Calu3 (cell line): ENCODE measurements at places on chromosomes 6 and 20.

DNA sequence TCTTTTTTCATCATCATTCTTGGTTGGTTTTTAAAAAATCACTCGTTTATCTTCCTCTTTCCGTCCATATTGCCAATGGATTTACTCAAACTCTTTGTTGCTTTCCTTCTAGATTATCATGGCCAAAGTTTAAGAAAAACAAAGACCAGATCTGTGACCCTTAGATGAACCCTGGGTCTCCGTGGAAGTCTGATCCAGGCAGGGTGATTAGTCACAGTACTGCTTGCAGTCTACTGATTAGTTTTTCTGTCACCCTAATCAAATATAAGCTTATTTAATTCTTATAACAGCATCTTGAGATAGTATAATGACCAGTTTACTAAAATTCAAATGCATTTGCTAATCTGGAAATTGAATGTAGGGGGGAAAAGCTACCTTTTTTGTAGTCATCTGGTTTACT, 6.0 kb upstream of the SMIM28 start:
- peak; percentile 33 for DNase-seq

DNA sequence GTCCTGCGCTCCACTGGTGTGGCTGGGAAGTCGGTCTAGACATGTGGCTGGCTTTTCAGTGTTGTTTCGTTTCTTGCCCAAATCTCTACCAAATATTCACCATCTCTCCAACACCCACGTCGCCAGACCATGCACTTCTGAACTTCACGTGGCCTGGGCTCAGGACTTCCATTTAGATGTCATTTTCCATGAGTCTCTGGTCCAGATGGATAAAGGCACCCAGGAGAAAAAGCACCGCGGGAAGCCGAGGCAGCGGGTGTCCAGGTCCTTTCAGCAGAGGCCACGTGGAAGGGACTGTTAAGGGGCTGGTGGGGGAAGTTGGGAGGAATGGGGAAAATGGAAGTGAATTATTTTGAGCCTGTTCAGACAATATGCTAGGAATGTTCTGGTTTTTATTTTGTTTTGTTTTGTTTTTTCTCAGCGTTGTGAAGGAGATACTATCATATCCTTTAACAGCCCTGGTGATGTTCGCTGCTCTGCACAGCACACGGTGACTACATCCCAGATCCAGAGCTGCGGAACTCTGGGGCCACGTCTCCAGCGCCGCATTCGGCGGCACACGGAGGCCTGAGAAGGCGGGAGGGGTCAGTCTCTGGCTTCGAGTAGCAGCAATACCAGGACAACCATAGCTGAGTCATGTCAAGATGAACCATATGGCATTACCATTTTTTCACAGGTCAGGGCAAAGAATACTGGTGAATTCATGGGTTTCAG, 230.3 kb downstream of the THBS2 start:
- no peak for DNase-seq

DNA sequence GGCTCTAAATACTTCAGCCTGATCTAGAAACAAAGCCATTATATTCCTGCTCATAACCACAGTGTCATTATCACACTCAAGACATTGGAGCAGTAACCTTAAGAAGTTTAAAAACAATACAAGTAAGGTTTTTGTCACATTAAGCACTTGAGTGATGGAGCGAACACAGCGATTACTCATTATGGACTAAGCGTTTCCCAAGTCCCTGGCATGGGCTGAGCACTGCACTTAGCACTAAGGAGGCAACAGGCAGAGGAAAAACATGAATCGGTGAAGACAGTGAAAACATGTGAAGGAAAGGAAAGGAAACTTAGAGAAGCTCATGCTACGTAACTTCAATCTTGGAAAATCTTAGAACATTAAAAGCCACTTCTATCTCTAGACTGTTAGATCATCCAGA, 108.7 kb downstream of the SLC24A3 start:
- no peak for DNase-seq

GRCh38 chr6:4125500-4125899, 9.9 kb downstream of the ECI2 start:
- no peak for DNase-seq

DNA sequence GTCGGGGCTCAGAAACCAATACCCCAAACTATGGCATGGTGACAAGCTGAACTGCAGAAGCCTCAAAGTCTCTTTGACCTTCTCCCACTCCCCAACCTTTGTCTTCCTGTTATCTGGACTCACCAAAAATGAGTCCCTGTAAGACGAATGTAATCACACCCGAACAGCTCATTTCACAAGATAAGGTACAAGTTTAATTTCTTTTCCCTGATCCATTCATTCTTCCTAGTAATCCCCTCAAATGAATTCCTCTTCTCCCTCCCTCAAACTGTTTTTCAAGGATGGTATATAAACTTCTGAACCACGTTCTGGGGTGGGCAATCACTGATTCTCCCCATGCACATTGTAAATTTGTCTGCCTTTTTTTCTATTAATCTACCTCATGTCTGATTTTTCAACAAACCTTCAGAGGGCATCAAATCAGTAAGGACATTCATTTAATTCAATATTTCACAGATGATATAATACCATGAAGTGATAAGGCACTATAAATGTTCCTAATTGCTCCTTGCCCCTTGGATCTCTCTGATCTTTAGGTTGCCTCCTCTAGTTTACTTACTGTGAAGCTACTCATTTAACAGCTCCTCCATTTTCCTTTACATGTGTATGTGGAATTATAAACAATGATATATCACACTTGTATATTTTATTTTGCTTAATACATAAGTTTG, 77.2 kb downstream of the OR2B2 start:
- no peak for DNase-seq

GRCh38 chr6:146856296-146856695, 257.5 kb downstream of the ADGB start:
- no peak for DNase-seq

GRCh38 chr6:45922728-45923351, 92.8 kb downstream of the CLIC5 start:
- DNase-seq = peak; percentile 52

DNA sequence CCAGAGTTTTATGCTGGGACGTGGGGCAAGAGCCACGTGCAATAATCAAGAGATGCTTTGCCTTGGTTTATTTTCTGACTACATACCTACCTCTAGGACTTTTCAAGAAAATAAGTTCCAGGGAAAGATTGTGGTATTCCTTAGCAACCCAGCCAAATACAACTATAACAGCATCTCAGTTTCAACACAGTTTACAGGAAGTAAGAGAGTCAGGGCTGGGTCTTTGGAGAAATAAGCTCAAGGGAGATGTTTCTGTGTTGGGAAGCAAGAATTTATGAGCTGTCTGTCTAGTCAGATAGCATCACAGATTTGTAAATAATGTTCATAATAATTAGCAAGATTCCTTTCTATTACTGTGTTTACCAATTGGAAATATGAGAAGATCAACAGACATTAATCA, 35.1 kb downstream of the MAP3K5 start:
- DNase-seq = no peak

DNA sequence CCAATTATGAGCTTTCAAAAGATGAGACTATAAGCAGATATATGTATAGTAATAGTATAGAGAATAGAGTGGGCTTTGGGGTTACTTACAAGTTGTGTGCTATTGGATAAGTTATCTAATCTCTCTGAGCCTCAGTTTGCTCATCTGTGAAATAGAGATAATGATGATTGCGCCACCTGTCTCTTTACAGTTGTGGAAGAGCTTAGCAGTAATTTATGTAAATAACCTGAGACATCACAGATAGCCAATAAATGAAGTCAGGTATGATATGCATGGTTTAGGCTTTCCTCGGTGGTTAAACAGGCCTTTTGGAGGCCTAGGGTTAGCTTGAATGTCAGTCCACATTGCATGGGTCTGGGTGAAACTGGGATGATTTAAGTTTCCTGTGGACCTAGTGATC, 29.8 kb upstream of the SCUBE3 start:
- DNase-seq = no peak

DNA sequence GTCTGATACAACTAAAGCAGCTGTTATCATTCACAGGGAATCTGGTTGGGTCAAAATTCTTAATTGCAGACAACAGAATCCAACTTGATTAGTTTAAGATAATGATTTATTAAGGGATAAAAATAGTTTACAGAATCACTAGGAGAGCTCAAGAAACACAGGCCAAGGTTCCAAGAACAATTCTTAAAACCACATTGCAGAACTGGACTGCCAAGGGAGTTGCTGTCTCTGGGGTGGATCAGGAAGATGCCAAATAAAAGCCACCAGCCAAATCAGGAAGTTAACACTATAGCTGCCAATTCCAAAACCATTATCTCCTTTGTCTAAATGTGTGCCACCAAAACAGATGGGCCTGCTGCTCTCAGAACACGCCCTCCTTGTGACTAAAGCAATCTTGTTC, 53.7 kb downstream of the NUDT3 start:
- DNase-seq = no peak

GRCh38 chr6:106118835-106119431, 32.8 kb downstream of the PRDM1 start:
- no peak for DNase-seq

DNA sequence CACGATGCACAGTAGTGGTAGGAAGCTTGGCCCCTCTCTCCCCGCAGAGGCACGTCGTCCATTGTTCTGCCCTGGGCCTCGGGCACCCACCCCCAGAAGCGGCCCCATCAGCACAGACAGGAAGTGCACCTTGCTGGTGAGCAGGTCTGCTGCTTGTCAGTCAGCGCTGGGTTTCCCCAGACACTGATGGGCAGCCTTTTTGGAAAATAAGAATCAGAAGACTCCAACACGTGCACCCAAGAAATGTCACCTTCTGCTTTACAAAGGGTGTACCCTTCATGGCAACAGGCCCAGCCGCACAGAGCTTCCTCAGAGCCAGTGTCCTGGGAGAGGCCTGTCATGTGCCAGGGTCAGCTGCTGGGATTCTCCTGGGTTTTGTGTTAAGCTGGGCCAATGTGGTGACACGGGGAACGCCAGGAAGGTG, 34.7 kb upstream of the IRF4 start:
- no peak for DNase-seq

DNA sequence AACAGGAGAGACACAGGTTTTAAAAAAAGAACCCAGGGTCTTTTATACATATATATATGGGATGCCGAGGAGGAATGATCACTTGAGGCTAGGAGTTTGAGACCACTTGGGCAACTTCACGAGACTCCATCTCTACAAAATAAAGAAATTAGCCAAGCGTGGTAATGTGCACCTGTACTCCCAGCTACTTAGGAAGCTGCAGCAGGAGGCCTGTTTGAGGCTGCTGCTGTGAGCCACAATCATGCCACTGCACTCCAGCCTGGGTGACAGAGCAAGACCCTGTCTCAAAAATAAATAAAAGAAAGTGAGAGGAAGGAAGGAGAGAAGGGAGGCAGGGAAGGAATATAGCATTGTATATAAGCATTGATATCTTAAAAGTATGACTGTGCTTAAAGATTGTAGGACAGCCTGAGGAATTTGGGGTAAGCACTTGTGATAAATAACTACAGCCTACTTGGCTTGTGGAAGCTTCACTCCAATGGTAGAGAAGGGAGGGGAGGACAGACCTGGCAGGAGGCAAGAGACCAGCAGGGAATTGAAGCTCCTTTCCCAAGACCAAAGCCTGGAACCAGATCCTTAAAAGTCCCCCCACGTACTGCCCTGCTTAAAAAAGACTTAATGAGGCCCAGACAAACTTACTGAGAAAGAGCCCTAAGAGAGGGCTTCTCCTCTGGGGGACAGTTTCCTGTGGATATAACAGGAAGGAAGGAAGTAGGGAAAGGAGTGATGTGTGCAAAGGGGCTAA, 2.5 kb upstream of the SNTA1 start:
- no peak for DNase-seq

GRCh38 chr6:84227044-84227433, 404 bp downstream of the CEP162 start:
- no peak for DNase-seq

GRCh38 chr20:47352332-47353238, 3.9 kb downstream of the ZMYND8 start:
- peak; percentile 47 for DNase-seq

GRCh38 chr20:8946036-8946940, 122.6 kb upstream of the PLCB4 start:
- no peak for DNase-seq

DNA sequence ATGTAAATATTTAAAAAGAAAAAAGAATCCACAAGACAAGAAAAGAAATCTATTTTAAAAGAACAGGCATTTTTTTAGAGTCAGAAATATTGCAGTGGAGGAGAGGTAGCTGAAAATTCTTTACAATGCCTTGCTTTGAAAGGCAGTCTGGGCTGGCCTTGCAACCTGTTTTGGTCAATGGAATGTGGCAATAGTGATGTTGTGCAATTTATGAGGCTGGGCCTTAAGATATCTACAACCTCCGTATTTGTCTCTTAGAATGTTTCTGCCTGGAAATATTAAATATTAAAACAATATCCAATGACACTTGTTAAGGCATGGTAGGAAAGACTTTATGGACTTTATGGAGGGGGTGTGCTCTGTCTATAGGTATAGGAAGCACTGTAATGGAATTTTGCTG, 14.8 kb upstream of the SCGN start:
- peak; percentile 39 for DNase-seq
